ENCODE measurements at places on chromosomes 6 and 20.
A peak's percentile ranks its signal among the peaks of the same experiment; 100 is the strongest.

- DNase-seq, result no peak
Measured at GRCh38 chr6:145147559-145147958, 587.8 kb downstream of the EPM2A start.

DNA sequence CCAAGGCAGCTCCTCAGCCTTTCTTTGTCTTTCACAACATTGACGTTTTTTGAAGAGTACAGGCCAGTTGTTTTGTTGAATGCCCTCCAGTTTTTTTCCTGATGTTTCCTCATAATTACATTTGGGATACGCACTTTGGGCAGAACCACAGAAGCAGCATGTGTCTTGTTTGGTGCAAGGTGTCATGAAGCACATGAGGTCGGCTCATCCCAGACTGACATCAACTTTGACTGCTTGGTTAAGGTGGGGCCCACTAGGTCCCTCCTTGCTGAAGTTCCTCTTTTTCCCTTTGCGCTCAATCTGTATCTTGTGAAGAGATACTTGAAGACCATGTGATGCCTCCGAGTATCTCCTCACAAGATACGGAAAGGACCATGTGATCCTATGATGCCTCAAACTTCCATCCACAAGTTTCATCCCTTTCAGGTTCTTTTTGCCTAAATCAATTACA, 10.5 kb downstream of the SNAI1 start:
- no peak for DNase-seq

GRCh38 chr6:88422831-88423230, 256.7 kb upstream of the CNR1 start:
- no peak for DNase-seq

- DNase-seq, result no peak
Measured at GRCh38 chr20:39429726-39430125, 467.6 kb downstream of the DHX35 start.

- peak; percentile 49 for DNase-seq
Measured at GRCh38 chr6:108592371-108593337, 31.9 kb downstream of the FOXO3 start.

- DNase-seq, result no peak
Measured at GRCh38 chr6:17485181-17485580, 91.8 kb downstream of the CAP2 start.

GRCh38 chr6:65091561-65091960, 615.5 kb downstream of the EYS start:
- no peak for DNase-seq

GRCh38 chr20:46844965-46845364, 49.7 kb upstream of the EYA2 start:
- DNase-seq, result no peak

DNA sequence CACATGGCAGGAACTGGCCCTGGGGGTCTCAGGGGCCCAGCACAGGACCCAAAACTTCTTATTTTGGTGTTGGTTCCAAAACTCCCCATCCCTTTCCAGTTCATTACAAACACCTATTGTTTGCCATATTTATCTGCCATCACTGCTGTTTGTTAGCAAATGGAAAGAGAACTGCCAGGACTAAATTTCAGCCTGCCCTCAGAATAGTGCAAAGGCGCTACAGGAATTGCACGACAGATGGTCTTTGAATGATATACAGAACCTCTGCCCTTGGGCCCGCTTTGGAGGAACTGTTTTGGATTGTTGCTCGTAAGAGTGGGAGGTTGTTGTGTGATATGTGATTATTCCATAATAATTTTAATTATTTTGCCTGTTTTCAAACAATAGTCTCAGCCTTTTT, 199.0 kb upstream of the FBXL4 start:
- DNase-seq, result no peak

DNA sequence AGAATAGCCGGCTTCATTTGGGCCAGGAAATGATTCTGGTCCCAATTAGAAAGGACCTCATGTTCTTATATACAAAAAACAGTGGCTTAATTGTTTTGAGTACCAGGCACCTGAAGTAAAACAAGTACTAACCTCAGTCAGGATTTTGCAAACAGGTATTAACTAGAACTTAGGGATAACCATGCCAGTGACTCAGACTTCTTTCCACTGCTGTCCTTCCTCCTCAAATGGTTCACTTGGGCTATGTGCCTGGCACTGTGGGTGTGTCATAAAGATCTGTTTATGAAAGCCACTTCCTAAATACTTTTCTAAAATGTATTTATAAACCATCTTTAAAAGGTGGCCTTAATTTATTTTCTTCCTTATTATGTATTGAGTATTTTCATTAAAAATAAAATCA, 10.7 kb downstream of the CLDN20 start:
- DNase-seq, result no peak

DNA sequence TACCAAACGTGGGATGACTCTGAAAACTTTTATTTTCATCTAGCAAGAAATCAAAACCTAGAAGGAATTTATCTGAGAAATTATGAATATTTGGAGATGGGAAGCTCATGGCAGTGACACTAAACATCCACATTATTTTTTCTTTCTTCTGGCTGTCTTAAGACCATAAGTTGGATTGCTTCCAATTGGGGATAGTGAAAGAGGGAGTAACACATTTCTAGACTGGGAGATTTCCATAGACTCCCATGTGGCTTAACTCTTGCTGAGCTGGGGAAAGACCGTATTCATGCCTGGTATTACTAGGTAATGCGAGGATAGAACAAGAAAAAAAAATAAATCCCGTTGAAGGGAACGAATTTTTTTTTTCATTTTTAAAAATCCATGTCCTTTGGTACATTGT, 120.0 kb downstream of the UTRN start:
- DNase-seq, result no peak

DNA sequence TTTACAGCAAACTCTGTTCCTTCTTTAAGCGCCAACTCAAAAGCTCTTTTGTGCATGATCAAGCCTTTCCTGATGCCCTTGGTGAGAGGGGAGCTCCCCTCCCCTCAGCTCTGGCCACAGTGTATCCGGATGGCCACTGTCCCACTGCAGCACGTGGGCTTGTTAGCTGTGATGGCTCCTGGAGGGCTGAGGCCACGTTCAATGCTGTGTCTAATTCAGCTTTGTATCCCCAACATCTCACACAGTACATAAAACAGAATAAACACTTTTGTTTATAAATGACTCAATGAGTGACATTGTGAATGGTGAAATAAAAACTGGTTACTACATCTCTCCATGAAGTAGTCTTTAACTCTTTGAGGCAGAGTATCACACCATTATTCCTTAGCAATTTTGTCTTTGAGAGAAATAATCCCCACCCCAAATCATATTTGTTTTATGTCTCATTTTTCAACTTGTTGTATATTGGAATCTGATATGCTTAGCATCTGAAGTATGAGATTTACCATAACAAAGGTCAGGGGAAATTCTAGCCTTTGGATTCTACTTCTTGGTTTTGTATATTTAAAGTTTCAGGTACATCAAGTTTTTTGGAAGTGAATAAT, 44.5 kb downstream of the EDN1 start:
- DNase-seq, result no peak

DNA sequence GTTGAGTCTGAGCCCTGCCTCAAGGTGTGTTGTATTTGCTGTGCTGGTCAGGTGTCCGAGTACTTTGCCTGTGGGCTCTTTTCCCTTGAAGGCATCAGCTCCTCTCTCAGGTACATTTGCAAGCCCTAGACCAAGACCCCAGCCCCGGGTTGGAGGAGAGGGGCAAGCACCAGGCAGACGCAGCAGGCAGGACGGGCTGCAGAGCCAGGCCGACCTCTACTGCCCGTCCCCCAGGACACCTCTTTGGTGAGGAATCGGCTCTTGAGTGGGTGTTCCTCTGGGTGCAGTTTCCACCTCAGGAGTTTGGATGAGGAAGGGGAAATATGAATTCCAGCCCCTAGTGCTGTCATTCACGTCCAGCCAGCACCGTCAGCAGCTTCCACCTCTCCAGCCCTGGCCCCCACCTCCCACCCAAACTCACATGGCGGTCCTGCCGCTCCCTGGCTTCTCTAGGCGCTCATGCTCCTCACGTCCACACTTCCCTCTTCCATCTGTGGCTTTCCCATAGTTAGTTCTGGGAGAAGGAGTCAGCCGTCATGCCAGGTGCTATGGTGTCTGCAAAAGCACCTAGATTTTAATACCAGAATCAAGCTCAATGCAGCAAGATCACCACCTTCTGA, 183.9 kb downstream of the DLL1 start:
- DNase-seq, result no peak

DNA sequence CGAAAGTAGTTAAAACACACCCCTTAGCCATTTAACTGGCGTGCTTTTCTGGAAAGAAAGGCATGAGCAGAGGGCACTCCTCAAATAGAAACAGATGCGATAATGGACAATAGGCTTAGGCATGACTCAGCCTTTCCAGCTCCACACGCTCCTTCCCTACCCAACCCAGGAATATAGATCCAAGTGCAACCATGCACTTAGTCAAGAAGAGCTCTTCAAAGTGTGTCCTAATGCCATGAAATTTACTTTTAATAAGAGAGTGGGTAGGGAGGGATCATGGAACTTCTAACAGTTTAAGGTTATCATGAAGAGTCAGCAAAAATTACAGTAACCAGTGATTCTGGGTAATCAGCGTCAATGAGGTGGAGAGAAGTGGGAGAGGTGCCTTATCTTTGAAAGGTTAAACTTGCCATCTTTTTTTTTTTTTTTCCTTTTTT, 2.4 kb upstream of the EFHC1 start:
- DNase-seq, result no peak

GRCh38 chr6:170503414-170503761, 49.7 kb downstream of the PSMB1 start:
- no peak for DNase-seq

DNA sequence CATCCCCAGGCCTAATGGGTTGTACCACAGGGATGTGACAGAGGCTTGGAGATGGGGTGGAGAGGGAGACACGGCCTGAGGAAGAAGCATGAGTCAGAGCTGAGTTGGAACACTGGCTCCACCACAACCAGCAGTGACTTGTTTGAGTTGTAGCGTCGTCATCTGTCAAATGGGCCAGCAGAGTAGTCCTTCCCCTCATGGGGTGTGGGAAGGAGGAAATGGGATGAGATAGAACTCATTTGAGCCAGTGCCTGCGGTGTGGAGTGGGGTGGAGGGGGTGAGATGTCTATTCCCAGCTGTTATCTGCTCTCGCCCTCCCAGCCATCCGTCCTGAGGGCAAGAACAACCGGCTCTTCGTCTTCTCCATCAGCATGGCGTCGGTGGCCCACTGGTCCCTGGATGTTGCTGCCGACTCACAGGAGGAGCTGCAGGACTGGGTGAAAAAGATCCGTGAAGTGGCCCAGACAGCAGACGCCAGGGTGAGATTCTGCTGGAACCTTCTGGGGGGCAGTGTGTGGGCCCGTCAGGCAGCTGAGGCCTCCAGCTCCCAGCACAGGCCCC, 32.5 kb downstream of the PLCG1 start:
- DNase-seq, result no peak

- DNase-seq, result no peak
Measured at GRCh38 chr20:39875492-39876110, 813.4 kb downstream of the MAFB start.

GRCh38 chr20:1800777-1801176, 94.4 kb upstream of the SIRPA start:
- DNase-seq, result no peak

- DNase-seq, result no peak
Measured at GRCh38 chr6:89410231-89410761, 1.8 kb downstream of the RRAGD start.

DNA sequence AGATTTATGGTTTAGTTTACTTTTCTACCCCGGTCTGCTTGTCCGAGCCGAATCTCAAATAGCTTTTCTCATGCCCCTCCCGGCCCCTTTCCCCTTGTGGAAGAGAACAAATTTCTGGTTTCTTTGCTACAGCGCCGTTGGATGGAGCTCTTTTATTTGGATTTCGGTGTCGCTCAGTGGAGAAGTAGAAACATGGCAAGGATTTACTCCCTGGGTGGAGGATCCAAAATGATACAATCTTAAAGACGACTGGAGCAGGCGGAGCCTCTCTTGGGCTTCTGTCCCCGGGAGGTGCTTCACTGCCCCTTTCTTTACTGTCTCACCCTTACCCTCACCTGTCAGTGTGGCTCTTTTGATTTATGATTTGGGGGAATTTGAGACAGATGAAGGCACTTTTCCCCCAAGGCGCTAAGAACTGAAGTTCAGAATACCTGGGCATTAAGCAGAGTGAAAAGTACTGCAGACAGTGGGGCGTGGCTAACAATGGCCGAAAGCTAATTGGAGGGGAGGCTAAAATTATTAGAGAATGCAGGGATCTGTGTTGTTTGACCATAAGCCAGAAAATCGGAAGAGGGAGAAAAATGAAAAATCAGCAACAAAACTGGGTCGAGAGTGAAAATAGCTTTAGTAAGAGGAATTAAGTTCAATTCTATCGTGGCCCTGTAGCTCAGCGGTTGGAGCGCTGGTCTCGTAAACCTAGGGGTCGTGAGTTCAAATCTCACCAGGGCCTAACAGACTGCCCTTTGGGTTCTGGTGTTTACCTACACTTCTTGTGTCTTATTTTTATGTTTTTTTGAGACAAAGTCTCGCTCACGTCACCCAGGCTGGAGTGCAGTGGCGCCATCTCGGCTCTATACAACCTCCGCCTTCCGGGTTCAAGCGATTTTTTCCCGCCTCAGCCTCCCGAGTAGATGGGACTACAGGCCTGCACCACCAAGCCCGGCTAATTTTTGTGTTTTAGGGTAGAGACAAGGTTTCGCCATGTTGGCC, 145.1 kb upstream of the ZNF184 start:
- no peak for DNase-seq

DNA sequence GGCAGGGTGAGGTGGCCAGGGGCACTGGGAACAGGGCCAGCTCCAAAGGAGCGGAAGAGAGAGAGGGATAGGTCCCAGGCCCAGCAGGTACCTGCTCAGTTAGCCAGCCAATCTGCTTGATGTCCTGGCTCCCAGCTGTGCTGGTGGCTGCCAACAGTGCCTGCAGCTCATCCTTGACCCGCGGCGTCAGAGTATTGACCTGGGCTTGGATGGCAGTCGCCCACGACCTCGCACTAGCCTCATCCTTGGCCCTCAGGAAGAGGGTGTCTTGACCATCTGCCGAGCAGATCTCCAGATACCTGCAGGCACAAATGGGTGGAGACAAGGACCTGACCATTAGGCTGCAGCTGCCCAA, 11.1 kb upstream of the CDK5RAP1 start:
- DNase-seq, result no peak

- DNase-seq, result peak; percentile 28
Measured at GRCh38 chr6:45421709-45422502, 44.2 kb upstream of the SUPT3H start.

GRCh38 chr20:51034988-51035656, 12.2 kb upstream of the KCNG1 start:
- no peak for DNase-seq

GRCh38 chr6:134503585-134504281, 185.8 kb upstream of the SGK1 start:
- no peak for DNase-seq

GRCh38 chr6:166309977-166310376, 1.8 kb upstream of the PRR18 start:
- DNase-seq, result no peak

GRCh38 chr6:76982476-76983199, 480.7 kb downstream of the HTR1B start:
- no peak for DNase-seq

DNA sequence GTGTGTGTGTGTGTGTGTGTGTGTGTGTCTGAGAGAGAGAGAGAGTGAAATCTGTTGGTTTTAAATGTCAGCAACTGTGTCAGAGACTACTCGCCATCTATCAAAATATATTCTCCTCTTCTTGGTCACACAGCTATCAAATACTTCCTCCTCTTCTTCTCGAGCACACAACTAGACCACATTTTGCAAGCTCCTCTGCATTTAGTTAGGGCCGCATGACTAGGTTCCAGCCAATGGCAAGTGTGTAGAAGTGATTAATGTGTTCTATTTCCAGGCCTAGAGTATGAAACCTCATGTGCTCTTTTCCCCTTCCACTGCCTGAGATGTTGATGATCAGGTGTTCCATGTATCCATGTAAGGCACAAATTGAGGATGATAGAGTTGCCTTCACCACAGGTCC, 278.5 kb upstream of the MARCKS start:
- no peak for DNase-seq

Measured in fibroblast of skin of left biceps (primary cell).